Fibroblast of mammary gland (primary cell): ENCODE measurements at places on chromosomes 2 and 18.

- no peak for DNase-seq
Observed at GRCh38 chr2:54430649-54431048, 25.5 kb upstream of the SPTBN1 start.

DNA sequence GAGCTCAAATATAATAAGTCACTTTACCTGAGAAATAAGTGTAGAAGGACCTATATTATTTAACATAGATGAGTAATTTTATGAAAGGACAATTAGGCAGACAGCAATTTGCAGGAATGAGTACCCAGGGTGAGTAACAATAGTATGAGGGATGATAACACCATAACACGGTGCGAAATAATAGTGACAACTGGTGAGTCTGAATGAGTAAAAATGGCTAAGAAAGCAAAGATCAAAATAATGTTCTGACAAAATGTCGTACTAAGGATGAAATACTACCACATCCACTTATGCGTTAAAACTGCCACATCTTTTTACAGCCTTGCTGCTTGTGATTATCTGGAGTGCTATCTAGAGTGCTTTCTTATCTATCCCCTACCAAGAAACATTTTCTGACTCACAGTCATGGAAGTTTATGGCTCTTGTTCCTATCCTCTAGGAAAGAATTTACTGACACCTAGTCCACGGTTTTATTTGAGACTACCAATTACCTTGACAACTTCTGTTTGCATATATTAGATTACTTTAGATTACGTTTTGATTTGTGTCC, 929.7 kb downstream of the LRP1B start:
- no peak for DNase-seq

GRCh38 chr2:6694555-6694954, 171.2 kb downstream of the CMPK2 start:
- no peak for DNase-seq

DNA sequence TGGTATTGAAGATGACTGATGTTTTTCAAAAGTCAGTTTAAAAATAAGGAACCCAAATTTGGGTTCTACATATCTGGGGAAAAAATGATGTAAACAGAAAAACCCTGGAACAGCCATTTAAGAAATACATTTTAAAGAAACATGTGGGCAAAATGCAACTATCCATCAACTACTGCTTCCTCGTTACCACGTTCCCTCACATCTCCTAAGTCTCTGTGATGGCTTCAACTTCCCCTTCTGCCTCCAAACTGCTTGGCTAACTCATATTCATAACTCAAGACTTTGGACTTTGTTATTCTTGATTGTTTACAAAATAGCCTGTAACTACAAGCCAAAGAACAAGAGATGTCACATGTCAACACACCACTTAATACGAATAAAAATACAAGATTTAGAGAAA, 116.3 kb downstream of the DYM start:
- no peak for DNase-seq

DNA sequence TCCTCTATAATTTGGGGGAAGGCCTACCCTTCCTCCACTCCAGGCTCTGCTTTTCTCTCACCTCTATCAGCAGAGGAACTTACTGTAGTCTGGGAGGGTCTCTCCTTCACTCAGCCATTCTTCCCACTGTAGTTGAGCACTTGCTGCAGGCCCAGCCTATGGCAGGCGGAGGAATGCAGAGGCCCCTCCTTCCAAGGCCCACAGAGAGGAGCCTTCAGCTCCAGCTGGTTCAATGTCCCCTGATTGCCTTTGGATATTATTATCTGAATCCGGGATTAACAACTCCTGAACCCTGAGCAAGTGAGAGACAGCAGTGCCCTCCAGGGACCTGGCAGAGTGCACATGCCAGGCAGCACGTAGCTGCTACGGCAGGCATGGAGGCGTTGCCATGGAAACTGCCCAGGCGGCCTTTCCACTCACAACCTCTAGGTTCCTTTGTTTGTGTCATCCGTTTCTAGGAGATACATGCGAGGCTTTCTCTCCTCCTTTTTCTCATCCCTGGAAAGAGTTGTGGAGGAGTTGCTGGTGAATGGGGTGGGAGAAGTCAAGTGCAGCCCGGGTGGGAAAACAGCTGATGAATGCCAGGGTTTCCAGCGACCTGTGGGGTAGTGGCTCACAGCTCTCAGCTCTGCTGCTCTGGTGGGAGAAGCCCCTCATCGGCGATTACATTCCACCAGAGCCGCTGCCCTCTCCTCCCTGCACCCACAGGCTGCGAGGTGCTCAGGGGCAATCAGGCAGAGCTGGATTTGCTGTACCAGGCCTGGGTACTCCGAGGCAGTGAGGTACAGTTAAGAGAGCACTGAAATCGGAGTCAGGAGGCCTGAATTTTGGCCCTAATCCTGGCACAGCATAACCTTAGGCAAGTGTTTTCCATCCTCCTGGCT, 55.3 kb upstream of the HK2 start:
- DNase-seq = peak; percentile 17

GRCh38 chr2:100057901-100058261, 84.5 kb downstream of the AFF3 start:
- DNase-seq = no peak

GRCh38 chr2:167783261-167784083, 463.9 kb downstream of the STK39 start:
- DNase-seq = peak; percentile 26

DNA sequence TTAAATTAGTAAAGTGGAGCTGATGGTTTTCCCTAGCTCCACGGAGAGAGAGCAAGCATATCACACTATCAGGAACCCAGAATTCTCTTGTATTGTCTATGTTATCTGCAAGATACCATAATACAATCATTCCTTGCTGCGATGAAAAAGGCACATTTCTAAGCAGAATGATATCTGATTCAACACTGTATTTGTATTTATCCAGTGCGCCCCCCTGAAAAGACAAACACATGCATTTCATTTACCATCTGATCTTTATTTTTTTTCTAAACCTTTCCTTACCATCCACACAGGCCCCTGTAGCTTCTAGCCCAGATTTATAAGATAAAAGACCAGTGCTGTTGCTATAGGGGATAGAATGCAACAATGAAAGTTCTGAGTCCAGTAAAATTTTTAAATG, 420.6 kb downstream of the TDRD15 start:
- DNase-seq = no peak

GRCh38 chr2:101341901-101342624, 33.6 kb upstream of the RNF149 start:
- peak; percentile 78 for DNase-seq

DNA sequence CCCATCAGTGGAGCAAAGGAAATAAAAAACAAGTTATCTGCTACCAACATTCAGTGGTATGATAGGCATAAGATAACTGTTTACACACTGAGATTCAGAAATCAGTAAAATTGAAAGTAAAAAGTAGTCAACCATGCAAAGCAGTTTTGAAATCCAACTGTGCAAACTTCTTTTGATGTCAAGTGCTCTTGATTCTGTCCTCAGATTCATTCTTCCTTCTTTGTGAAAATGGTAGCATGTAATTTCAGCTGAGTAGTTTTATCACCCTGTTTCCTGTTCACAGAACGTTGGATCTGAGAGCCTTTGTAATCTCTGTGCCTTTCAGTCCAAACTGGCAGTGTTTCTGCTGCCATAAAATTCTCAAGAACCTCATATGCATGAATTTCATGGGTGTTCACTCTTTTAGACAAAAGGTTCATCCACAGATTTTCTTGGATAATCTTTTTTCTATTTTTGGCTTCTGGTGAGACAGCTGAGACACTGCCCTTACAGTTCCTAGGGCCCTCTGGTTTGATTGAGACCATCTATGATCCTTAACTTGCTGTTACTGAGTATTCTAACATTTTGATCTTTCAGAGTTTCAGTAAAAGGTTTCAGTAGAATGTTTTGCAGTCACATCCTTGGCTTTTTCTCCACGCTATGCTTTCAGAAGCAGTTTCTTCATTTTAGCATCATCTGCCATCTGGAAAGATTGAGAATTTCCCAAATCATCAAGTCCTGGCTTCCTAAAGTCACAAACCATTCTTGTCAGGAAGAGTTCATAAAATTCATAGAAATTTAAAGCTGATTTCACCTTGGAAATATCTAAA, 272.3 kb upstream of the EPHA4 start:
- no peak for DNase-seq

GRCh38 chr18:57826252-57826651, 23.1 kb upstream of the ATP8B1 start:
- no peak for DNase-seq

- peak; percentile 14 for DNase-seq
Observed at GRCh38 chr18:69757733-69758132, 189.9 kb downstream of the CD226 start.

DNA sequence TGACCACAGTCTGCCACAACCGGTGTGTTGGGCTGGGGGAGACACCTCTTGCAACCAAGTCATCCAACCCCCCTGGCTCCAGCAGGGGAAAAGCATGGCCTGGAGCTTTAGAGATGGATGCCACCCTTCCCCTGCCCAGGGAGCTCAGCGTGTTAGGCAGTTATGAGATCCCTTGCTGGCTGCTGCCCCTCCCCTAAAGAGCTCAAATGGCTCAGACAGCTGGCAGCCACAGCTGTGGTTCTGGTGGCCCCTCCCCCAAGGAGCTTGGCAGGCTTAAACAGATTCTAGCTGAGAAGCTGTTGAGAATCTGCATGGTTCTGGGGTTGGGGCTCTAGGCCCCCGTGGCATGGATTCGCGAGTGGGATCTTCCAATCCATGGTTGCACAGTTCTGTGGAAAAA, 64.7 kb downstream of the TEX51 start:
- no peak for DNase-seq

DNA sequence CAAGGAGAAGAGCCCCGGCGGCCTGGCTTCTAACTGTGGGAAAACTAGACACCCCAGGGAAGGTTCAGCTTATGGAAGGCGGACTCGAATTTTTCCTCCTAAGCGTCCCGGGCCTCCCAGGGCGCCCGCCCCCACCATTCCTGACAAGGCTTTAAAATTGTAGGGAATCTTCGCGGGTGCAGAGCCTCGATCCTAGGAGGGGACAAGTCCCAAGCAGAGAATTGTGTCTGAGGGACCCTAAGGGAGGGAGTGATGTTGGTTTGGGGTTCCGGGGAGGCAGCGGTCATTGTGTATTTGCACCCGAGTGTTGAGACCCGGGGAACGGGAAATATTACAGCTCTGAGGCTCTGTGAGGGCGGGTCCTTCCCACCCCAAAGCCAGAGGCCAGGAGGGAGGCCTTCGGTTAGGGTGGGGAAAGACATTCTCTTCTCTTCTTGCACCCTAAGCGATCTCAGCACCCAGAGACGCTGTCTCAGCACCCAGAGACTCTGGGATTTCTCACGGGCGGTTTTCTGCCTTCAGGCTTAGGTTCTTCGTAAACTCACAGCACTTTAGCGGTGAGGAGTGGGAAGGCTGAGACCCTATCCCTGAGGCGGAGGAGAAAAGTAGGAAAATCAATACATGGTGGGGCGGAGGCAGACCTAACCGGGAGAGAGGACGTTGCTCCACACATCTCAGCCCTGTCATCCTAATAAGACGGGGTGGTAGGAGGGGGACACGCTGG, 7.6 kb downstream of the OSR1 start:
- DNase-seq = no peak

GRCh38 chr2:113111823-113112287, 15.5 kb upstream of the IL1RN start:
- DNase-seq = no peak

DNA sequence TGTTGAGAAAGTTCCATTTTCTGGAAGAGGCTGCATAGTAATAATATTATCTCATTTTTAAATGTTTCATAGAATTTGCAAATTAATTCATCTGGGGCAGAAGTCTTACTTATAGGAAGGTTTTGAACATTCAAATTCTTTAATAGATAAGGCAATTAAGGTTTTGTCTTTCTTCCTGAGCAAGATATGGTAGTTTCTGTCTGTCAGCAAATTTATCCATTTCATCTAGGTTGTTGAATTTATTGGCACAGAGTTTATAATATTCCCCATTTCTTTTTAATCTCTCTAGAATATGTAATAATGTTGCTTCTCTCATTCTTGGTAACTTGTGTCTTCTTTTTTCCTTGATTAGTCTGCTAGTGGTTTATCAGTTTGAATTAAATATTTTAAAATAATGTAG, 90.2 kb upstream of the EPB41L5 start:
- no peak for DNase-seq

GRCh38 chr2:71618327-71619113, 165.2 kb downstream of the DYSF start:
- DNase-seq = no peak

GRCh38 chr2:163213661-163214081, 375.1 kb upstream of the KCNH7 start:
- peak; percentile 90 for DNase-seq

DNA sequence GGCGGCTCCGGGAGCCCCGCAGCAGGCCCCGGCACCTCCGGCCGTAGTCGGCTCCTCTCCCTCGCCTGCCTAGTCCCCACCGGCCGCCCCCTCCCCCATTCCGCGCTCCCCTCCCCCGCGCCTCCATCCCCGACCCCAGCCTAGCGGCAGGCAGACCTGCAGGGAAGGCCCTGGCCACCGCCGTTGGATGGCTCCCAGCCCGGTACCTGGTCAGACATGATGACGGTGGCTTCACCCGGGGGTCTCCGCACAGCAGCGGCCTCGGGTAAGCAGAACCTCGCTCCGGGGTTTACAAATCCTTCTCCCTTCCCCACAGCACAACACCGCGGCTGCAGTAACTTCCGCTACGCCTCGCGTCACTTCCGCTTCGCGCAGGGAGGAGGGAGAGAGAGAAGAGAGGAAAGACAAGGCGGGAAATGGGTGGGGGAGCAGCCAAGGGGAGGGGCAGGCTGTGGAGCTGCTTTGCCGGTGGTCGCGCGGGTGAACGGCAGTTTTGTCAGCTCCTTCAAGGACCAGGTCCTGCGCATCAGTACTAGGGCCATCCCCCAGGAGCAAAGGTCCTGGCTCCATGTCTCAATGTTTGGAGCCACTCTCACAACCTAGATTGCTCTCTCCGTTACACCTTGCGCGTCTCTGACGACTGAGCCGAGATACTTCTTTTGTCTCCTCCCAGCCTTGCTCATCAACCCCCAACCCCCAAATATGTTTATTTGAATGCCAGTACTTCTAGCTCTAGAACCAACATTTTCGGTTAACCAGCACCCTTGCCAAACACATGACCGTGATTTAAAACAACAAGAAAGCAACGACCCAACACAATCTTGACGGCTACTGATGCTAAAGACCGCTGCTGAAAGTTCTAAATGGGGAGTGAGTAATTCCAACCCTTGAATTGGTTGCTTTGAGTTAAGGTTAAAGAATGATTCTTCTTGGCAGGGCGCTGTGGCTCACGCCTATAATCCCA, at the start of gene SUMO1:
TSS of gene SUMO1 (minus strand) at position 364 of the 964 bp plus-strand sequence. CDS start at position 218, 146 bp downstream.
- peak; percentile 82 for DNase-seq

- peak; percentile 47 for DNase-seq
Observed at GRCh38 chr2:134988994-134989605, 58.1 kb downstream of the MAP3K19 start.

DNA sequence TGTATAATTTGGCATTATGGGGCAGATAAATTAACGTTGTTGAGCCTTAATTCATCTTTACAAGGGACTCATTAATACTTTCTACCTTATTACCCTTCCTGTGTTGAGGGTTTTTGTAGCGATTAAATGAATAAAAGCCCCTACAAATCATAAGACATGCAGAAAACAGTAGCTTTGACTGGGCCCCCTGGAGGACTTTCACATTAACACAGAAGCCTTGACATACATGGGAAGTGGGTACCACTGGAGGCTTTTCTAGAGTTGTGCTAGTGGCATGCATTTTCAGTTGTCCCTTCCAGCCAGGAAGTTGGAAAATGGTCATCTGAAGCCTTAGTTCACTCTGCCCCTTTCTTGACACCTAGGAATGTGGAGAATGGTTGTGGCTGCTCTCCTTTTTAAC, 30.2 kb downstream of the MTA3 start:
- DNase-seq = no peak

GRCh38 chr2:73376681-73377080, 9.0 kb upstream of the ALMS1 start:
- no peak for DNase-seq

GRCh38 chr2:31032475-31032874, 105.8 kb downstream of the GALNT14 start:
- no peak for DNase-seq

- DNase-seq = no peak
Observed at GRCh38 chr2:38010995-38011394, 65.0 kb downstream of the CYP1B1 start.
